ENCODE measurements at places on chromosomes 3 and 15.

DNA sequence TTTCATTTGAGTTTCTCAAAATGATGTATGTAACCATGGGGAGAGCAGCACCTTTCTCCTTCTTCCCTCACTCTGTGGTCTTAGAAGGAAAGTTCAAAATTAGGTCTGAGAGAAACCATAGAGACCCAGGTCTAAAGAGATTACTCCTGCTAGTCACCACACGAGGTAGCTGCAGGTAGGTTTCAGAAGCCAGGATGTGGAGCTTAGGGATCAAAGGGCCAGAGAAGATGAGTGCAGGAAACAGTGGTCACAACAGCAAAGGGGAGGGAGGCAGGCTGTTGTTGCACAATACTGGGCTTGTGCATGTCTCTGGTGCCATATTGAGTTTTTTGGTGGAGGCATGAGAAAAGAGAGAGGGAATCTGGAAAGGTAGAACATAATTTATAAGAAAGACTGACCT, 583.6 kb downstream of the AGBL1 start:
- DNase-seq, result no peak

DNA sequence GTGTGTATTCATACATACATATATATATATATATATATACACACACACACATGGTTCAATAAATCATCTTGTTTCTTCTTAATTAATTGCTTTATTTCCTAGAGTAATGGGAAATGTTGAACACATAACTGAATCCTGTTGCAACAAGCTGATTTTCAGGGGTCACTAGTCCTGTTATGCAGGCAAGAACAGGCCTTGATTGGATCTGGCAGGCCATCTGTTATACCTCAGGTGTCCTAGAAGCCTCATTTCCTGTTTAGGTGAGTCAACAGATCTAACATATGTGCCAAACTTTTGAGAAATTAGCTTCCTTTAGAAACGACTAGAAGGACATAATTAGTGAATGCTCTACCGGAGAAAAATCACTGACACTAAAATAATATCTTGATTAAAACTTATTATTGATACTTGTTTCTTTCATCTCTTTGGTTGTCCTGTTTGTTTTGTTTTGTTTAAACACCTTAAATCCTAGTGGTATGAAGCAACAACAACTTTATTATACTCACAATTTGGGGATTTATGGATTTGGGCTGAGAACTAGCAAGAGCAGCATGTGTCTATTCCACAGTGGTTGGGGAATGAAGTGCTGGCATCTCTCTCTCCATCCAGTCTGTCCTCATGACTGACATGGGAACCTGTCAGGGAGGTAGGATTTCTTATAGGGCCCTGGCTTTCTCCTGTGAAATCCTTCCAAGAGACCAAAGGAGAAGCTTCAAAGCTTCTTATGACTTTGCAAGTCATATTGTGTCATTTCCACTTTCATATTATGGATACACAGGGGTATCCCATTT, 552.6 kb downstream of the NSUN3 start:
- DNase-seq, result no peak

DNA sequence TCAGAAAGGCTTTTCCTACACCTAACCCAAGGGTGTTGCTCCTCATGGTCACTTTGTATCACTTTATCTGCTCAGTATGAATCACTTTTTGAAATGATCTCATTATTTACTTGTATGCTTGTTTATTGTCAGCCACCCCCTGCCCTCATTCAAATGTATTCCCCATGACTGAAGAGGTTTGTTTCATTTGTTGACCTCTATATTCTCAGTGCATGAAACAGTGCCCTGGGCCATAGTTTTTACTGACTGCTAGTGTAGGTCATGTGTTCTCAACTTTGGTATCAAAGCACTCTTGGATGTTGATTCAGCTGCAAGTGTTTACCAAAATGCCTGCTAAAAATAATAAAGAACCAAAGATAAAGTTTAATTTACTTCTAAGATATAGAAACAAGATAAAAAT, 381.7 kb upstream of the ARPP21 start:
- DNase-seq, result no peak

DNA sequence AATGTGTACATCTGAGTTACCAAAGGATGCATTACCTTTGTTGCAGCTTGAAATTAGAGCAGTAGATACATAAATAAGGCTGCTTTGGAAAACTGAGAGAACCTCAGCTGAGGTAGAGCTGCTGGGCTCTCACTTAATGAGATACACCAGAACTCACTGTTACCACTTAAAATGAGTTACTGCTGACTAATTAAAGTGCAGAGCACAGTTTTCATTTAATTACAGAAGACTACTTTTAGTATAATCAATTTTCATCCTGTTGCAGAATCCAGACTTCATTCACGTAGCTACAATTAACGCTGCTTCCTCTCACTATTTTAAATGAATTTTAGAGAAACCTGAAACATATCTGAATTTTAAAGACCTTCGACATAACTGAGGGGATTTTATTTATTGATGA, 169.5 kb downstream of the USP13 start:
- no peak for DNase-seq

- no peak for DNase-seq
Measured at GRCh38 chr3:48268936-48269561, 28.1 kb downstream of the ZNF589 start.

- DNase-seq, result no peak
Measured at GRCh38 chr3:190912736-190913135, 50.2 kb upstream of the GMNC start.

DNA sequence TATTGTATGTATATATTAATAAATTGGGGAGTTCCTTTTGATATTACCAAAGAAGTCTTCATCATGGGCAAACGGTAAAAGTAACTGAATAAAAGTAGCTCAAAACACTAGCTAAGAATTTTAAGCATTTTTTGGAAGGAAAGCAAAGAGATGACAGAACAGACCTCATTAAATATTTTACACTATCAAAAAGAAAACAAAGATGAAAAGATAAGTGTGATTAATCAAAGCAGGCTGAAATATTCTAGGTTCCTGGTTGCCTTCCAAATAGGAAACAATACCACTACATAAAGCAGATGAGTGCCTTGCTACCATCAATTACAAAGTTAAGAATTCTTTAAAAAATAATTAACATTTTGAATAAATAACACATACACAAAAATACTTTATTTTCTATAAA, 3.6 kb downstream of the NKIRAS1 start:
- no peak for DNase-seq

GRCh38 chr3:40169983-40170382, 139.5 kb upstream of the EIF1B start:
- no peak for DNase-seq

DNA sequence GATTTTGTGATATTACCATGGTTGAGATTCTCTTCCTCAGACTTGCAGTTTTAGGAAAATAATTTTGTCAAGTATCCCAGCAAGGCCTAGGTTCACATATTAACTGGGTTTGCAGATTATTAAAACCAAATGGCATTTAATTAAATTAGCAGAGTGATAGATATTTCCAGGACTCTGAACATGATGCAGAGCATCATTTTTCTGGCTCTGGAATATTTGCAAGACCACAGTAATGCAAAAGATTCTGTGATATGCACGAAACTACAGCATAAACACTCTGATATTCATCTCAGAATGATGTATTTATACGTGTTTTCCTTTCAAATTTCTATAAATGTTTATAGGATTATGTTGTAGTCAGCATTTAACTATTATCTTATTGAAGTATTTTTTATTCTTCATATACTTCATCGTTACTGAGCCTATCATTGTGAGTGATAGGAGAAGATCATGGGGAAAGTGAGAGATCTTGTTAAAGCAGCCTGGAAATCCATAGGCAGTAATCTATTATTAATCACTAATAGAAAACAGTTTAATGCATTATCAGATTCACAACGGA, 1245.6 kb downstream of the OTOL1 start:
- DNase-seq, result no peak

GRCh38 chr15:45326280-45326679, 52.1 kb downstream of the GATM start:
- no peak for DNase-seq

DNA sequence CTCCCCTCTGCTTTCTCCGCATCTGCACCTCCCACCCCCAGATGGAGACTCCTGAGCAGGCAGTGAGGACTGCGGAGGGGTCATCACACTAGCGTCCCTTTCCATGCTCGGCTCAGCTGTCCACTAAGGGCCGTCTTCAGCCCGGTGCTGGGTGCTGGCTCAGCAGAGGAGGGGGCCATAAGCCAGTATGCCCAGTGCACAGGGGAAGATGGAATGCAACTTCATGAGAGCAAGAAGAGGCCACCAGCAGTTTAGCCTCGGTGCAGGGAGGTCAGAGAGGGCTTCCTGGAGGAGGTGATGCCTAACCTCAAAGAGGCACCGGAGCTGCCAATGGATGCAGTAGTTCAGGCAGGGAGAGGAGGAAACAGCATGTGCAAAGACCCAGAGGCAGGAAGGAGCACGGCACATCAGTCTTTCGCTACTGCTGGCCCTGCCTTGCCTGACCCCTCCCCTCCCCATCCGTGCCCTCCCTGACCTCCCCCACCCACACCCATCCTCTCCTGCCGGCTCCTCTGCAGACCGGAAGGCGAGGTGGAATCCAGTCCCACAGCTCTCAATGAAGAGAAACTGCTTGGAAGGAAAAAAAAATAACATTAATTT, 15.2 kb upstream of the PLXND1 start:
- DNase-seq, result no peak

DNA sequence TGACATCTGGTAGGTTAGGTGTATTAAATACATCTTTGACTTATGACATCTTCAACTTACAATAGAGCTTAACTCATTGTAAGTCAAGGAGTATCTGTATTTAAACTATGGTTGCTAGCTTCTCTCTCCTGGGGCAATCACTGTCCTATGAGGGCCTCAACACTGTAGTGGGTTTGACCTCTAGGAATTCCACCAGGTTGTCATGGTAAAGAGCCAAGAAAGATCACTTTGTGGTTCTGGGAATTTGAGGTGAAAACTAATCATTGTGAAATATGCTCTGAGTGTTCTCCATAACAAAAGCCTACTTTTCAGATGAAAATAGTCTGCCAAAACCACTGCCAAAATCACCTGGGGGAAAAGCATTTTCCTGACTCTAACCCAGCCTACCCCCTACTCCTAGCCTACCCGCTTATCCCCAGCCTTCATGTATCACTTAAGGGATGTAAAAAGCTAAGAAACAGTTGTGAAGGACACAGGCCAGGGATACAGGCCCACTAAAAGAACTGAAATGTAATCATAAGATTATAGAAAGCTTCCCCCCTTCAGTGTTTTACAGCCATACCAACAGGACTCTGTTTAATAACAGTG, 723.8 kb downstream of the MECOM start:
- no peak for DNase-seq

GRCh38 chr3:197960694-197961581, 921 bp downstream of the LMLN start:
- no peak for DNase-seq

DNA sequence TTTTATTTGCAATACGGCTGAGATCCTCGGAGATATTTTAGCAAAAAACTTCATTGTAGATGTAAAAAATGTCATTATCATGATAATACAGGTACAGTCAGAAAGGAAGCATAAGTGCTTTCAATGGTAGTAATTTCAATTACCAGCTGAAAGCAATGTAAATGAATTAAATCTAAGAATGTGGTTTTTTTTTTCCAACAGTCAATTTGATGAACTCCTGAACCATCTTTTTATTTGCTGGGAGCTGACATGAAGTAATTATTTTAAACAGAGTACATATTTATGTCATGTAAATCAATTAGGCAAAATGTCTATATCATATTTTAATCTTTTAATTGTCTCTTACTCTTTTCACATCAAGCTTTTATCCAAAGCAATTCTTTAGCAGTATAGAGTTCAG, 70.6 kb downstream of the MORC1 start:
- no peak for DNase-seq

- no peak for DNase-seq
Measured at GRCh38 chr3:161305095-161305991, 66.0 kb downstream of the SPTSSB start.

DNA sequence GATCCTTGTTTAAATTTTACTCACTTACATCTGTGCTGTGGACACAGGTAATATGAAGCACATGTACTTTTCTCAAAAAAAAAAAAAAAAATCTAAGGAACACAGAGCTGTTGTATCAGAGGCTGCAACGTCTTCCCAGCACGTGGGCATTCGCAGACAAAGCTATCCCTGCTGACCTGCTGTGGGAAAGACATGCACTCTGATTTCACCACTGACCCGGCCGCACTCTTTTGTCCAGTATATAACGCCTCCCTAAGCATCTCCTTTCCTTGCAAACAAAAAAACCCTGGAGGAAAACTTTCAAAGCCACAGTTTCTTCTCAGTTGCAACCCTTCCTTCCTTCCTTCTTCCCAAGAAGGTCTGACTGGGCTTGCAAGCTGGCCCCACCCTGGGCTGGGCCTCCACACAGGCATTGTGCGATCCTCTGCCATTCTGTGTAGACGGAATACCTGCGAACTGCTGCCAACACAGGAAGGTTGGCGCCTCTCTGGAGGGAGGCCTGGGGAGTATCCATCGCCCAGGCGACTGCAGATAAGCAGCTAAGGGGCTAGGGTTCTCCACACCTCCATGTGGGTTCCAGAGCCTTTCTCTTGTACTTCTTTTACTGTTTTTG, 50.8 kb downstream of the SLC12A8 start:
- DNase-seq, result no peak

- DNase-seq, result no peak
Measured at GRCh38 chr15:99467853-99468464, 97.8 kb upstream of the MEF2A start.
